Stimulated activated CD4-positive, alpha-beta T cell treated with anti-CD3 and anti-CD28 coated beads, Interleukin-1b, Interleukin-23, amount 100 ng/mL, for 48 hours (primary cell): ENCODE measurements at places on chromosomes 12 and 14.

- DNase-seq = no peak
Observed at GRCh38 chr12:48194799-48195201, 8.3 kb downstream of the OR10AD1 start.

DNA sequence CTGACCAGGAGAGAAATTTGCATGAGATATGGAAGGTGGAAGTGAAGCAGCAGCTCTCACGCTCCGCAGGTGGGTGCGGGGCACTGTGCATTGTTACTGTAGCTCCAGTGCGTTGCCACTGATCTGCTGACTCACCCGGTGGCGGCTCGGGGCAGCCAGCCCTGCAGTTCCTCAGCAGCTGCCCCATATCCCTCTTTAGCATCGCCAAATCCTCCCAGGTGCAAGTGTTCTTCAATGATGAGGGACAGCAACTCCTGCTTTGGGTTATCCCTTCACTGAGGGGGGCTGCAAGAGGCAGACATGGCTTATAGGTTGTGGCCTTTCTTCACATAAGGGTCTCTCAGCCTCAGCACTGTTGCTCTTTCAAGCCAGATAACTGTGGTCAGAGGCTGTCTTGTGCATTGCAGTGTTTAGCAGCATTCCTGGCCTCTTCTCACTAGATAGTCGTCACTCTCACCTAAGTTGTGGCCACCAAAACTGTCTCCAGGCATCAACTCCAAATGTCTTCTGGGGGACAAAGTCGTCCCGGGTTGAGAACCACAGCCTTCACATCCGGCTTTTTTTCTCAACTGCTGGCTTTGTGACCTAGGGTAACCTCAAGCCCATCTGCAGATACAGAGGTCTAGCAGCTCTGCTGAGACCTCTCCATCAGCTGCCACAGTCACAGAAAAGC lies 180.8 kb downstream of the EFCAB11 start:
- DNase-seq = peak; percentile 70

DNA sequence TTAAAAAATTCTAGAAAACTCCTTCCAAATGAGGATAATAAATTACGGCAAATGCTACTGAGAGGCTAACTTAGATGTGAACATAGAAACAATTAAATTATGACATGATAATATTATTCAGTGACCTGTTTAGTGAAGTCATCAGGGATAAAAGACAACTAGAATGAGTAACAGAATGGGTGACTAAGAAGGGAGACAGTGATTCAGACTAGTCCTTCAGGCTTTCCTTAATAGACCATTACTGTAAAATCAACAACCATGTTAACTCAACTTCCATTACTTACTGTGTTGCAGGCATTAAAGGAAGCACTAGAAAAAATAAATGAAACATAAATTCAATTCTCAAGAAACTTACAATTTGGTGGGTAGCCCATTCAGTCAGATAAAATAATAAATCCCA lies 543.9 kb upstream of the LRFN5 start:
- DNase-seq = no peak

- no peak for DNase-seq
Observed at GRCh38 chr14:71166180-71166837, 259.1 kb downstream of the PCNX1 start.

DNA sequence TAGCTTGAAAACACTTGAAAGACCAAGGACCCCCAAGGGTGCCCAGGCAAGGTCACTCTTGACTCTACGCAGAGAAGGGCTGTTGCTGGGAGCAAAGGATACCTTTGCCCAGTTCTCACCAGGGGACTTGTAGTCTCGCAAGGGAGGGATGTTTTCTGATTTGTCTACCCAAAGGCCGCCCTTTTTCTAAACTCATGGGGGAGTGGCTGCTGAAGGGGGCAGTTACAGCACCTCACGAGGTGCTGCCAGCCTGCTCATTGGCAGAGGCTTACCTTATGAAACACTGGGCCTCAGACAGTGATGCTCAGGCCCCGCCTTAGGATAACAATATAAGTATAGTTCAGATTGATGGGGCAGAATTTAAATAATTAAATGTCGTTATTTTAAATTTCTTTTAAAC lies 107.0 kb downstream of the ETV6 start:
- no peak for DNase-seq

DNA sequence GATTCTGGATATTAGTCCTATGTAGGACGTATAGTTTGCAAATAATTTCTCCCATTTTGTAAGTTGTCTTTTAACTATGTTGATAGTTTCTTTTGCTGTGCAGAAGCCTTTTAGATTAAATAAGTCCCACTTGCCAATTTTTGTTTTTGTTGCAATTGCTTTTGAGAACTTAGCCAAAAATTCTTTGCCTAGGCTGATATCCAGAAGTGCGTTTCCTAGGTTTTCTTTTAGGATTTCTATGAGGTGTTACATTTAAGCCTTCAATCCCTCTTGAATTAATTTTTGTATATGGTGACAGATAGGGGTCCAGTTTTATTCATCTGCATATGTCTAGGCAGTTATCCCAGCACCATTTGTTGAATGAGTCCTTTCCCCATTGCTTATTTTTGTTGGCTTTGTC lies 264.4 kb upstream of the OR4E1 start:
- DNase-seq = no peak

DNA sequence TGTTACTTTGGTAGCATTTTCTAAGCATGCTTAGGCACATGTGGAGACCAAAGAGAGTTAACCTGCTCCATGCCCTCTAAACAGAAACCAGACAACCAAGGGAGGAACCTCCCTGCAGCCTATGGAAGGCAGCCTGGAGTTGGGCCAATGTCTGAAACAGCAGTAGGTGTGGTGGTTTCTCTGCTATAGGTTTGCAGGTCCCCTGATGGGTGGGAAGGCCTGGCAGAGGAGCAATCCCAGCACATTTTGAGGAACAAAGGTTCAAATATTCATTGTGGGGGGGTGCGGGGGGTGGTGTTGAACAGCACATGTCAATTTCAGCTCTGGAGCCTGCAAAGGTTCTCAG lies 65.4 kb downstream of the DACT1 start:
- DNase-seq = no peak

DNA sequence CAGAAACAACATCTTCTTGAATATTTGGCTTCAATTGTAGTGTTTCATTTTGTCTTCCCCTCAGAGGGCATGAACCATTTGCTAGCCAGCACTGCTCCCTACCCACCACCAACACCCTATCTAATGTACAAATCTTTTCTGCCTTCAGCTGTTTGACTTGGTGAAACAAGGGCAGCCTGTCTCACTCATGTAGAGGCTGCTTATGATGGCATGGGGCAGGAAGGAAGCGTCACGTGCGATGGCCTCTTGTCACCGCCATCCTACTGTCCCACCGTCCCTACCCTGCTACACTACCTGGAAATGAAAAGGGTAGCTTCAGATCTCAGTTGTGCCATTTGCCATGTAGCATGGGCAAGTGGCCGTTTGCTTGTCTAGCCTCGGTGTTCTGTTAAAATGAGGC lies 29.9 kb upstream of the LRTM2 start:
- DNase-seq = no peak

DNA sequence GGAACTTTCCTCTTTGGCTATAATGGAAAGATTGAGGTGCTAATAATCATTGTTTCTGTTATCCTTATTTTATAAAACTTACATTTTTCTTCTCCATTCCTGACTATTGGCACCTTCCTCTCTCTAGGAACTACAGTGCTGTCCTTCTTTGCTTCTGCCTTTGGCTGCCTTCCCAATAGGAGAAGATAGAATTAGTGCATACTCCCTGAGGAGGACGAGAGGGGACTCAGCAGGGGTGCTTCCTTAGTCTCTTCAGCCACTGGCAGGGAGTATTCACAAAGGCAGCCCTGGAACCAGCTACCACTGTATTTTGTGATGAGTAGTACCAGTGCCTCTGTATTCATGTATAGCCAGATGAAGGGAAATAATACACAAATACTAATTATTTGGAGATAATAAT lies 208.5 kb downstream of the FOXG1 start:
- DNase-seq = no peak

DNA sequence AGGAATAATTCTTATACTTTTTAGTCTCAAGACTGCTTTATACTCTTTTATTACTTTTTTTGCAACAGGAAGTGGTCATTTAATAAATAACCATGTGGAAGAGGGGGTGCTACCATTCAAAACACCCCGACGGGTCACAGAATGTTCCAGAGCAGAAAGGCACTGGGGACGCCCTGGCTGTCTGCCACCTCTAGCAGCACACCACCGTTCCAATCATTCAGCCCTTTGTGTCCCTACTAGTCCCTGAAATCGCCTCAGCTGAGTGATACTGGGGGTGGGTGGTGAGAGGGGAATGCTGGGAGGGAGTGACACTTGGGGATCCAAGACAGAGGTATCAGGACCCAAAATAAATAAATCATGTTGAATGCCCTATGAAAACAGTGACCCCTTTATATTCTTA lies 52.4 kb downstream of the MON2 start:
- DNase-seq = no peak

- no peak for DNase-seq
Observed at GRCh38 chr12:106049105-106049504, 89.6 kb downstream of the NUAK1 start.

- DNase-seq = no peak
Observed at GRCh38 chr14:85054178-85054577, 475.8 kb upstream of the FLRT2 start.

DNA sequence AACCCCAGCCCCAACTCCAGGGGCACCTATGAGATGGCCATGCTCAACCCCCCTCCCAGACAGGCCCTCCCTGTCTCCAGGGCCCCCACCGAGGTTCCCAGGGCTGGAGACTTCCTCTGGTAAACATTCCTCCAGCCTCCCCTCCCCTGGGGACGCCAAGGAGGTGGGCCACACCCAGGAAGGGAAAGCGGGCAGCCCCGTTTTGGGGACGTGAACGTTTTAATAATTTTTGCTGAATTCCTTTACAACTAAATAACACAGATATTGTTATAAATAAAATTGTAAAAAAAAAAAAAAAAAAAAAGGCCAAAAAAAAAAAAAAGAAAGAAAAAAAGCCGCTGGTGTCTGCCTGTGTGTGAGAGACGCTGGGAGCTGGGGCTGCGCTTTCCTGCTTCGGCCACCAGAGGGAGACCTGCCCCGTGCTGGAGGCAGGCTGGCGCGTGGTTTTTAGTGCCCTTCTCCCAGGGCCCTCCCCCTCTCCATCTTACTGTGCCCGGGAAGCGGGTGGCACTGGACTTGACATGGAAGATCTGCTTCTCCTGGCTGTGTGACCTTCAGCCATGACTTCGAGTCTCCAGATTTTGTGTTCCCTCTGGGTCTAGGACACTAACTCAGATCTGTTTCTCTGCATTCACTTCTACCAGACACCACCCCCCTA lies 3.4 kb upstream of the NXPH4 start:
- peak; percentile 83 for DNase-seq
